ENCODE measurements at places on chromosomes 4 and X.

DNA sequence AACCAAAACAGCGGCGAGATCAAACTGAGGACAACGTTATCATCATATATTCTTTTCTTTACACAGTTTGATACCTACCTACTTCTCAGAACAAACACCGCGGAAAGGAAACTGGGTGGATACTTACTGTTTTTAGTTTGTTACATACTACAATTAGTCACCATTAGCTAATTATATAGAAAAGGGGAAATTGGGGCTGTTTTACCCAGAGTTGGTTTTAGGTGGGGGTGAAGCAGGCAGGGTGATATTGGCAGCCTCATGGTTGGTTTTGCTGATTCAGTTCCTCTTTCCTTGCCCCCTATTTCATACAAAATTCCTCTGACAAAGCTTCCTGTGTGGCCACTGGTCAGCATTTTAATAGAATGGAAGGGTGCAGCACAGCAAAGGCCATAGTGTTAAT lies 77.8 kb downstream of the SORBS2 start:
- peak; percentile 7 for DNase-seq

- no peak for DNase-seq
These were observed 4.7 kb downstream of the FAM120C start for GRCh38 chrX:54178100-54178940.

GRCh38 chr4:13160920-13161319 lies 323.2 kb downstream of the RAB28 start:
- DNase-seq = no peak

DNA sequence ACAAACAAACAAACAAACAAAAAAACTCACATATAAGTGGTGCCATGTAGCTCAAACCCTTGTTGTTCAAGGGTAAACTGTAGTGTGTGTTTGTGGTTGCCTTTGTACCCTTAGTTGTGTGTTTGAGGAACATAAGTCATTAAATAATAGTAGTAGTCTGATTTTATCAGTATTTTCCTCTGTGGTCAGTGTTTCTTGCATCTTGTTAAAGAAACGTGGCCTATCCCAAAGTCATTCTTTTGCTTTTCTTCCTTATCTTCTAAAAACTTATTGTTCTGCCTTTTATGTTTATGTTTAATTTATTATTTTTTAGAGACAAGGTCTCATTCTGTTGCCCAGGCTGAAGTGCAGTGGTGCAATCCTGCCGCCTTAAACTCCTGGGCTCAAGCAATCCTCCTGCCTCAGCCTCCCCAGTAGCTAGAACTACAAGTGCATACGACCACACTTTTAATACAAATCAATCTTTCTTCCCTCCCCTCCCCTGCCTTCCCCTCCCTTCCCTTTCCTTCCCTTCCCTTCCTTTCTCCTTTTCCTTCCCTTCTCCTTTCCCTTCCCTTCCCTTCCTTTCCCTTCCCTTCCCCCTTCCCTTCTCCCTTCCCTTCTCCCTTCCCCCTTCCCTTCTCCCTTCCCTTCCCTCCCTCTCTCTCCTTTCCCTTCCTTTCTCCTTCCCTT lies 26.4 kb downstream of the PRIMPOL start:
- DNase-seq = no peak

- DNase-seq = no peak
These were observed 290.7 kb upstream of the FAM241A start for GRCh38 chr4:111854494-111855087.

- no peak for DNase-seq
These were observed 43.9 kb upstream of the PDGFRA start for GRCh38 chr4:54185044-54185780.

GRCh38 chrX:40105835-40106675 lies 8.3 kb upstream of the BCOR start:
- no peak for DNase-seq

- no peak for DNase-seq
These were observed 27.7 kb downstream of the UVSSA start for GRCh38 chr4:1374706-1375045.

Data from bone marrow (tissue), 2 donors.